ENCODE measurements at places on chromosomes 6 and 20.

GRCh38 chr20:5003626-5004025 is 2.3 kb upstream of the SLC23A2 start:
- no peak for DNase-seq

GRCh38 chr6:43702534-43703440 is 15.2 kb upstream of the MRPS18A start:
- peak; percentile 92 for DNase-seq

DNA sequence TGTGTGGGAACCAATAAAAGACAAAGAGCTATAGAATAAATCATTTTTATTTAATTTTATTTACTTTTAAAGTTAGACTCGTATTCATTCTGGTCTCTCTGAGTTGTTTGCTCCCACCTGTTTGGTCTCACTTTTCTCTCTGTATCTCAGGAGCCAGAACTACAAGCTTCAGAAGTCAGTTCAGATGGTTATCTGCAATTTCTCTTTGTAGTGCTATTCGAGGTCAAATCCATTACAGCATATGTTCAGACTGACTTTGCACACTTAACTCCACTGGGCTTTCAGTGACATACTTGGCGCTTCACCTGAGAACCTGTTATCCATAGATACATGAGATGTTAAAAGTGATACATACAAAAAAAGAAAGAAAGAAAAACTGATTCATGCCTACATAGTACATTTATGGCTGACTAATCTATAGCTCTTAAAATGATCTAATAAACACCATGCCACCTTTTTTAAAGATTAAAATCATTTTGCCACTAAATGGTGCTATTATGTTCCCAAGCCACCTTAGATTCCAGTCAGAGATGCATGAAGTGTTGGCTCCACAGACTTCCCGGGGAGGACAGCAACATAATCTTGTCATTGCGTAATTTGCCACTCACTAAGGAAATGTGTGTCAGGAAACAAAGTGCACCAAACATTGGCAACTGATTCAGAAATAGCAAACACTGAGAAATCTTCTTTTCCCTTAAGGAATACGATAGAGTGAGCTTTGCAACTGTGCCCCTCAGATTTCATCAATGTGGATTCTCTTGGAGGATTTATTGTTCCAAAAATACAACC is 396.7 kb downstream of the HACE1 start:
- DNase-seq, result no peak

GRCh38 chr20:57996936-57997890 is 231.2 kb downstream of the ANKRD60 start:
- no peak for DNase-seq

DNA sequence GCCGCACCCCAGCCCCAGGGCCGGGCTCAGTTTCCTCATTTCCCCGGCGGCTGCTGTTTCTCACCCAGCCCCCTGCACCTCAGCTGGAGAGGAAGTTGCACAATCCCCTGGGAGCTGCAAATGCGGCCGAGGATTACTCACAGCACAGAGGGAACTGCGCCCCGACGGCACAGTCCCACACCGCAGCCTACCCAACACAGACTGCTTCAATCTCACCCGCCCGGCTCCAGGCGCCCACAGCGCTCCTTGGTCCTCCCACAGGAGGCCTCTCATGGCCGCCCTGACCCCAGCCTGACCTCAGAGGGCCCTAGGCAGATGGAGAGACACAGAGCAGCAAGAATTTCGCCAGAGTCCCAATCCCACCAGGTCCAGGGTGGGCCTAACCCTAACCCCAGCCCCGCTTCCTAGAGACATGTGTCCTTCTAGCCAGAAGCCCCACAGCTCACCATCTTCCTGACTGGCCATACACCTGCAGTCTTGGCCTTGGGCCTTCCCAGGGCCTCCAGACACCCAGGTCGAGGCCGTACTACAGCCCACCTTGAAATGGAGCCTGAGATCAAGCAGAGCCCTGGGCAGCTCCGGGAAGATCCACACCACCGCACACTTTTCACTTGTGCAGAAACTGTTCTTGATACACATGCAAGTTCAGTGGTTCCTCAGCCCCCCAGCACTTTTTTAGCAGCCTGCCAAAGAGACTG is 11.7 kb downstream of the TFEB start:
- peak; percentile 52 for DNase-seq

DNA sequence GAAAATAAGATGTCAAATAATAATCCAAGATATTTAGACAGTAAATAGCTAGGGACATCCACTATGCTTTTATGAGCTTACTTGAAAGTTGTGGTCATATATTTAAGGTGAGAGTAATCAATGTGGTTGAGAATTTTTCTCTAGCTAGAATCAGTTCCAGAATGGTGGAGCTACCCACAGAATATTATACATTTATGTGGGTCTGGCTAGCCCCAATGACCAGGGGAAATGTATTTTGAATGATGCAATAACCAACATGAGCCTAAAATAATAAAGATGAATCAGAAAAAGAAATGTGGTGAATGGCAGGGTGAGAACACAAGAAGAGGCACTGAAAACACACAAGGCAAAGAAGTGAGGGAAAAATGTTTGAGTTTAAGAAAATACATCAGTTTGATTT is 325.7 kb downstream of the TBC1D32 start:
- DNase-seq, result no peak

- DNase-seq, result no peak
Measured at GRCh38 chr20:47392721-47393073, 36.2 kb upstream of the ZMYND8 start.

DNA sequence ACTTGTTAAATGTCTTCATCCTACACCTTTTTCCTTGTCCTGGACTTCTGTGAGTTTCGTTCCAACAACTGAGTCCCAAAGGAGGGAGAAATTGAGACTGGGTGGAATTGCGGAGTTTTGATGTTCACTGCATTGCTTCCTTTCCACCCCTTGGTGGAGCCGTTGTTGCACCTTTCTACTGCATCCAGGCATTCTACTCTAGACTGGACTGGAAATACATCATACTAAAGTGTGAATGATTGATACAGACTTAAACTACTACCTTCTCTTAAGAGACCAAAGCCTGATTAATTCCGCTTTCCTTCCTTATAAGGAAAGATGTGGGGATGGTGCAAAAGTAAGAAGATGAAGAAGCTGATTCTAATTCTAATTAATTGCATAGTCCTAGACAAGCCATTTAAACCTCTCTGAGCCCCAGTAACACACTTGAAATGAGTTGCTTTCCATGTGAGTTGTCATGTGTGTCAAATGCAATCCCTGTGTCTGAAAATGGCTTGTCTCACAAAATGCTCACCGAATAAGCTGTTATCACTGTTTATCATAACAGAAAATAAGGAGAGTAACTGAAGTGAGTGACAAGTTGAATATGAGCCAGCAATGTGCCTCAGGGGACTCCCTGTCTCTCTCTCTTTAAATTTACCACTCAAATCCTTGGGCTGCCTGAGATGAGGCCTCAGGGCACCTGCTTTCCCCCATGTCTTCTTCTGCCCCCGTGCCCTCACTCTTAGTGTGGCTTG is 338.3 kb upstream of the CHD6 start:
- peak; percentile 74 for DNase-seq

DNA sequence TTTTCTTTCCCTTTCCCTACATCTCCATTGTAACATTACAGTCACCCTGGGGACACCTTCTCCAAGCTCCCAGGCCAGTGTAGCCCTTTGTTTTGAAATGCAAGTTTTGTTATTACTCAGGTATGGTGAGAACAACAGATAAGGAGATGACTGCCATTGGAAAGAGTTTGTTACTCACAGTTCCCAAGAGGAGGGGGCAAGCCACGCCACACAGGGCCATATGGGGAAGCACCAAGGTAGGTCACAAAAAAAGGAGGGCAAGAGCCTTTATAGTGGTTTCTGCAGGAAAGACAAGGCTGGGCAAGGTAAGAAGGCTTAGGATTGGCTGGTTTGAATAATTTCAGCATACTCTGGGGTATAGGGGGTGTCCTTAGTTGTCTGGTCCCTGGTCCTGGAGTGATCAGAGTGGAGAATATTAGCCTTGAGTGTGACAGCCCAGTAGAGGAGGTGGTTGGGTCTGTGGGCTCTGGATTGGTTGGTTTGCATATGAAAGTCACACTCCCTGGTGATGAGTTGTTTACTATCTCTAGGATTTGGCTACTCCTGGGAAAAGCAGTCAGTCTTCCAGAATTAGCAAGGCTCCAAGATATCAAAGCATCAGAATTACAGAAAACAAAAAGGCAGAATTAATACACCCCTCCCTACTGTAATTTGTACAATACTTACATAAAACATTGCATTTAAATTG is 33.1 kb upstream of the SMLR1 start:
- DNase-seq, result no peak
